ENCODE measurements at places on chromosomes 7 and 10.

GRCh38 chr7:135840591-135840990 is 92.0 kb upstream of the FAM180A start:
- no peak for DNase-seq

GRCh38 chr7:113040849-113041248 is 45.8 kb downstream of the GPR85 start:
- DNase-seq = no peak

GRCh38 chr10:77965294-77965693 is 38.7 kb upstream of the DLG5 start:
- no peak for DNase-seq

DNA sequence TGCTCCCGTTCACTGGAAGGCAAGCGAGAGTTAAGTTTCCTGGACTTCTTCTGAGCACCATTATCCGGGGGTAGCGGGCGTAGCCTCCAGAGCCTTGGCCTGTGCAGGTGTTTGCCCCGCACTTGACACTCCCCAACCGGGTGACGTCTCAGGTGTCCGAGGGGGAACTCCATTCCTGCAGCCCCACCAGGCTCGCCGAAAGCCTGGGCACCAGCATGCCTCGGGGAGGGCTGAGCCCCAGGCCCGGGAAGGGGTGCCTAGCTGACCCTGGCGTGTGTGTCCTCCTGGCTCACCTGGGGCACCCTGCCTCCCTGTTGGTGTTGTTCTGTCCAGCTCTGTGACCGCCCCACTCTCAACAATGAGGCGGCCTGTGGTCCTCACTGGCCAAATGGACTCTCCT is 109.4 kb upstream of the GPR26 start:
- no peak for DNase-seq

- no peak for DNase-seq
These were observed 493.1 kb downstream of the REEP3 start for GRCh38 chr10:64014281-64014680.

- no peak for DNase-seq
These were observed 14.3 kb upstream of the JCAD start for GRCh38 chr10:30073767-30074060.

GRCh38 chr10:6203331-6204062 is 765 bp downstream of the PFKFB3 start:
- no peak for DNase-seq

- DNase-seq = peak; percentile 80
These were observed 365.6 kb upstream of the AUTS2 start for GRCh38 chr7:69232445-69233376.

- no peak for DNase-seq
These were observed 1.4 kb downstream of the ZNF107 start for GRCh38 chr7:64667311-64667710.

GRCh38 chr10:125936331-125936730 is 40.0 kb downstream of the FANK1 start:
- no peak for DNase-seq

GRCh38 chr7:54810401-54810800 is 51.4 kb upstream of the SEC61G start:
- no peak for DNase-seq

DNA sequence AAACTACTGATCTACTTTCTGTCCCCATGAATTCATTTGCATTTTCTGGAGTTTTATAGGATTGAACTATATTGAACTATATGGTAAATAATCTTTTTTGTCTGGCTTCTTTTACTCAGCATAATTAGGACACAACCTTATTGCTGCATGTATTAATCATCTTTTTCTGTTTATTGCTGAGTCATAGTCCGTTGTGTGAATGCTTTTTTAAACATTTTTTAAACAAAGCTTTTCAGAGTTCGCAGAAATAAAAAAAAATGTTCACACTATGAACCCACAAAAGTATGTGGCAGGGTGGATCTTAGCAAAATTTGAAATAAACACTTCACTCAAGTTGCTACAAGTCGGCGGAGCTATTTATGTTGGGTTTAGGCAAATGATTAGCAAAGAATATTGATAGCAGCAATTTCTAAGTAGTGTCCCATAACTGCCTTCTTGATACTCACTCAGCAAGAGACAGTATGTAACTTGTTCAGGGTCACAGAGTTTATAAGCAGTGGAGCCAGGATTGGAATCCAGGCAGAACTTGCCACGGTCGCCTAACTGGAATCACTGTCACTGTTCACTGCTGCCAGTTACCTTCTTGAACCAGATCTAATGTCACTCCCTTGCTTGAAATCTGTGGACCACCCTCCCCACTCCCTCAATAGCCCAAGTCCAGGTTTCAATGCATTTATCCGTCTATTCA is 5.6 kb downstream of the CH25H start:
- DNase-seq = no peak

DNA sequence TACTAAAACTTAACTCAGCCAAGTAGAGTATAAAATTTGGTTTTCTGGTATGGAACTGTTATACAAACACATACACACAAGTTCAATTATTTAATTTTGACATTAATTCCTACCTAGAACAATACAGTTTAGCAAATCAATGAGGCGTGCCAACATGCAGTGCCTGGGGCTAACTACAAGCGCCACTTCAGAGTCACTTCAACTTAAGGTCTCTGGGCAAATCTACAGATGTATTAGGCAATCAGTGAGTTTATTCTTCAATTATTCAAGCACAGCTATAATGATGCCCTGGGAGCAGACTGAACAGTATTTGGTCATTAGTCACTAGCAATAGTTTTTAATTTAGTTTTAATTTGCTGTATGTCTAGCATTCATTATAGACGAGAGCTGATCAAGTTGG is 51.6 kb downstream of the HIBADH start:
- no peak for DNase-seq

DNA sequence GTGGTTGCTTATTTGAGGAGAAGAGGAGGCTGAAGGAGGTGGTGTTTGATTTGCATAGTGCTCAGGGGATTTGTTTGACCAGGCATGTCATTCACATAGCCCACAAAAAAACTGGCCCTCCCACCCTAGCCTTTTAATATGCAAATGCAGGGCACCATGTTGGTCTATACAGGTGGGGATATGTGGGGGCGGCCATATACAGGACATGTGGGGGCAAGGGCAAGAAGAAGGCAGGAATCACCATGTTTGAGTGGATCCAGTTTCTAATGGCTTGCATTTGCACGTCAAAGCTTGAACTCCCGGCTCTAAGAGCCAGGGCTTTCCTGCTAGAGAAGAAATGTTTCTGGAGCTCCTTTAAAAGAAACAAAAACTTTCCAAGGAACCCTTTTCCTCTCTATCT is 541.0 kb downstream of the ZWINT start:
- DNase-seq = no peak
